HT-29 (cell line): ENCODE measurements at places on chromosomes 2 and 18.

DNA sequence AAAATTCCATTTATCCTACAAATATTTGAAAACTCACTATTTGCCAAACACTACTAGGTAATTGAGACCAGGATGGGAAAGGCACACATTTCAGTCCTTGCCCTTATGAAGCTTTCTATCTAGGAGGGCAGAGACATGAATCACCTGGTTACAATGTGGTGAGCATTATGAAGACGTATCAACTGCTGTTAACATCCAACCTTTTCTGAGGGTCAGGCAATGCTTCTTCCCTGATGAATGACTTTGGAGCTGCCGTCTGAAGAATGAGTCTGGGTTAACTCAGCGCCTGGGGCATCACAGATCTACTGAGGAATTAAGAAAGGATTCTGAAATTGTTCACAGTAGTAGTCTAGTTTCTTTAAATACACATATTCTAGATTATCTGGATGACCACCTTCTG lies 62.1 kb upstream of the NOSTRIN start:
- no peak for DNase-seq

- DNase-seq, result no peak
These were observed 1101.2 kb downstream of the TSN start for GRCh38 chr2:122856696-122857095.

DNA sequence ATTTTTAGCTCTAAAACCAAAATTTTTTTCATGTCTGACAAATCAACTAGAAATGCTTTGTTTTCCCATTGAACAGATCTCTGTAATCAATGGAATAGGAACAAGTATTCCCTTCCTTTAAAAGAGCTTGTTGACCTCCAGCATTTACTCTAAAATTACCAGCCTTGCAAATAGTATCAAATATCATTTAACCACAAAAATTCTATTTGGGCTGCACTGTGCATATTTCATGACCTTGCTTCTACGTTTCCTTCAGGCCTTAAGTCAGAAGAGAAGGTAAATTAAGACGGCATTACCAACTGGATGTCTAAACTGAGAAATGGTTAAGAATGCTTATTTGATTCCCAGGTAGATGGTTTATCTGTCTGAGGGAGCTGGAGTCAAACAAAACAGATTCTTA lies 33.3 kb upstream of the NRXN1 start:
- DNase-seq, result no peak

DNA sequence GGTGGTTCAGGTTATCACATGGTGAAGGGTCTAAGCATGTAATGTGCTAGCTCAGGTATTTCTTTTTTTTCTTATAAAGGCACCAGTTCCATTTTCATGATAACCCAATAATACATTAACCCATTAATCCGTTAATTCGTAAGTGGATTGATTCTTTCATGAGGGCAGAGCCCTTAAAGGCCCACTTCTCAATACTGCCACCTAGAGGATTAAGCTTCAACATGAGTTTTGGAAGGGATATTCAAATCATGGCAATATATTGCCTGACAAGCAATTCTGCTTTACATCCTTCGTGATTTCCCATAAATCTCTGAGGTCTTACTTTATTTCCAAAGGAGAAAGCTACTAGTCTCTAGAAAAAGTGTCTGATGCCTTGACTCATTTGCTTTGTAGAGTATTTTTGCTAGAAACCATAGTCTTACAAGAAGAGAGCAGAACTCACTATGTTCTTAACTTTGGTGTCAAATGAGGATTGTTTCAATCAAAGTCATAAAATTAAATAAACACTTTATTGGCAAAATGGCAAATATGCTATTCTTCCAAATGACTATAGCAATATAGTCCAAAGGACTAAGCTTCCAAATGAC lies 271.3 kb downstream of the KCNS3 start:
- DNase-seq, result peak; percentile 49

GRCh38 chr2:113228991-113229716 lies 49.6 kb downstream of the PAX8 start:
- DNase-seq, result no peak

GRCh38 chr18:48139431-48140347 lies 209.2 kb upstream of the SMAD2 start:
- DNase-seq, result peak; percentile 80

DNA sequence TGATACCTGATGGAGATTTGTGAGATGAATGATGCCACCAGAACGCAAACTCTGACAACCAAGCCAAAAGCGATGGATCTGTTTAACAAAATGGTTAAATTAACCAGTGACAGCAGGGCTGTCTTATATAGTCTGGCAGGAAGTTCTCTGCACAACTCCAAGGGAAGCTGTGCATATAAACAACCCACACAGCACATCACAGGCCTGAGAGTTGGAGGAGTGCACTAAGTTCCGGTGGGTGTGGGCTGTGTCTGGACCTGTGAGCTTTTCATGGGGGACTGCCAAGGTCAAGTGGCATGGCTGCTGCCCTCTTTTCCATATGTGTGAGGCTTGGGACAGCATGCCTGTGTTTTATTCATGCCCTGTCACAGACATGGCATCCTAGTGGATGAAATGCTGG lies 414.6 kb upstream of the TRIB2 start:
- no peak for DNase-seq

- no peak for DNase-seq
These were observed 109.0 kb upstream of the PARD3B start for GRCh38 chr2:204436230-204436629.

DNA sequence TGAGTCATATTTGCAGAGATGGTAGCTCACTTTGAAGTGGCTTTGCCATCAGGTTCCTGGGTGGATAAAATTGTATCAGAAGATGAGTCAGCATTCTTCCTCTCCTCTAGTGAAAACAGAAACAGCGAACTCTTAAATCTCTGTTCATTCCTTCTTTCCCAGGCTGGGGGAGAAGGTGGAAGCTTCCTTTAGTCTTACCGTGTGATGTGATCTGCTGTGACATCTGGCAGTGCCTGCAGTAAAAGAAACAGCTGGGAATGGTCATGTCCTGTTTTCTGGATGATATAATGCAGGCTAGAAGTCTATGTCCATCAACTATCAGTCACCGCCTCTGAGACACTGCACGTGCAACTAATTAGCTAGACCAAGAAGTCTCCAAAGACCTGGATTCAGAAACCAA lies 171.6 kb downstream of the VAPA start:
- no peak for DNase-seq

- no peak for DNase-seq
These were observed 5.3 kb downstream of the LOXL3 start for GRCh38 chr2:74548285-74548899.

DNA sequence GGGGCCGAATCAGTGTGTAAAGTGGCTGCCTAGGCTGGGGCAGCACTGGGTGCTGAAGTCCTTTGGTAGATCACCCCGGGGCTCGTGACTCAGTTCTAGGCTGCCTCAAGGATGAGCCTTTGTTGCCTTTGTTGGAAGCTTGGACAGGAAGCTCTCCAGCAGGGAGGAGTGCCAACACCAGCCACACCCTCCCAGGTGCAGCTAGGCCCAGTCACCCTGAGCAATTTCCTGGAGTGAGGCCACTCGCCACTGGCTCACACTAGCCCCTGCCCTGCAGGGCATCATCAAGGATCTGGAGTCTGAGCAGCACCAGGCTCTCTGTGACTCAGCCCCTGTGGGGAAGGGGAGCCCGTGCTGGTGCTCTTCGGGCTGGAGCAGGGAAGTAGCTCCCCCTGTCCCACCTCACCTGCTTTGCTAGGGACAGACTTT lies 6.7 kb upstream of the SDC1 start:
- peak; percentile 93 for DNase-seq

- no peak for DNase-seq
These were observed 83.9 kb downstream of the WDSUB1 start for GRCh38 chr2:159202568-159203071.
